ENCODE measurements at places on chromosomes 5 and 9.

DNA sequence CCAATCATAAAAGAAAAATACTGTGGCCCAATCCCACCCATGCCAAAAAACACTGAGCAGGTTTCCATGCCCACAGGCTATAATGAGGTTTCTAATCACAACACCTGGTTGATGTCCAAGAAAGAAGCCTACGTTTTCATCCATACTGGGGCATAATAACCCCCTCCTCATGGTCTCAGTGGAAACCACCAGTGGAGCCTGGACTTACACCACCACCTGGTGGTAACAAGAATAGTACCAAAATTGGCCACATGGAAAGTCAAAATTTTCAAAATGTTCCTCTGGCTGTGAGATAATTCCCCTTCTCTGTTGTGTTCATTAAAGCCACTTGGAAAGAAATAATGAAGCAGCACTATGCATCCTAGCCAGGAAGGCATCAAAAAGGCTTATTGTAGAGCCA is 687.3 kb upstream of the ST8SIA4 start:
- no peak for DNase-seq

GRCh38 chr5:147327905-147328304 is 93.1 kb downstream of the STK32A start:
- no peak for DNase-seq

GRCh38 chr5:122773619-122774018 is 1.3 kb upstream of the SNX2 start:
- DNase-seq: no peak

GRCh38 chr9:134361426-134361825 is 35.2 kb downstream of the RXRA start:
- DNase-seq: no peak

- DNase-seq: no peak
Measured at GRCh38 chr5:116088062-116088461, 3.2 kb downstream of the COMMD10 start.

GRCh38 chr5:79235261-79235633 is 684 bp upstream of the JMY start:
- DNase-seq: no peak

DNA sequence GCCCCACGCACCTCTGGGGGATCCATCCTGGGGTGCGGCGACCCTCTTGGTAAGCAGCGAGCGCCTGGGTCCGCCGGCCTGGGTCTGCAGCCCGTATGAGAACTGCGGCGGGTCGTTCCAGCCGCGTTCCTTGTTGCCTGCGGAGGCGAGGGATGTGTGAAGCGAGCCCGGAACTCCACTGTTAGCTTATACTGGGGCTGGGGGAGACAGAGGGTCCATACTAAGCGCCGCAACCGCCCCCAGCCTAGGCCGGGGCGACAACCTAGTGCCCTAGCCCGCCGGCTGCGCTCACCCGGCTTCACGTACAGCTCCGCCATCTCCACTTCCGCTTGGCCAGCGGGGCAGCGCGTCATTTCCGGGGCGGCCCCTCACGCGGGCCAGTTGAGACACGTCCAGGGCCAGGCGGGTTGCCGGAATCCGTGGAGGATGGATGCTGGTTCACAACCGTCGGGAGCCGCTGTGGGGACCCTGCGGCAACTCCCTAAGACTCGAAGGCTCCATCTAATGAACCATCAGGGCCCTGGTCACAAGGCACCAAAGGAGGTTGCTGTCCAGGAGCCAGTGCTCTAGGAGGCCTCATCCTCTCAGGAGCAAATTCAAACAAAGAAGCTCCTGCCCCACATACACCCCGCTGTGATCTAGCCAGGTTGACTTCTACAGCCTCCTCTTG is at the start of gene SRA1:
TSS of gene SRA1 (minus strand) at position 338 of the 670 bp plus-strand sequence. CDS start at position 317, 21 bp downstream.
- DNase-seq: peak; percentile 59

GRCh38 chr9:83432104-83432627 is 106.0 kb downstream of the FRMD3 start:
- no peak for DNase-seq

- DNase-seq: no peak
Measured at GRCh38 chr5:89613222-89613956, 730.4 kb upstream of the MEF2C start.
